Stimulated activated CD4-positive, alpha-beta T cell treated with anti-CD3 and anti-CD28 coated beads, TNF-alpha, amount 100 ng/mL, for 48 hours (primary cell): ENCODE measurements at places on chromosomes 2 and 18.

GRCh38 chr18:61400716-61401115, 67.5 kb downstream of the CDH20 start:
- DNase-seq: no peak

DNA sequence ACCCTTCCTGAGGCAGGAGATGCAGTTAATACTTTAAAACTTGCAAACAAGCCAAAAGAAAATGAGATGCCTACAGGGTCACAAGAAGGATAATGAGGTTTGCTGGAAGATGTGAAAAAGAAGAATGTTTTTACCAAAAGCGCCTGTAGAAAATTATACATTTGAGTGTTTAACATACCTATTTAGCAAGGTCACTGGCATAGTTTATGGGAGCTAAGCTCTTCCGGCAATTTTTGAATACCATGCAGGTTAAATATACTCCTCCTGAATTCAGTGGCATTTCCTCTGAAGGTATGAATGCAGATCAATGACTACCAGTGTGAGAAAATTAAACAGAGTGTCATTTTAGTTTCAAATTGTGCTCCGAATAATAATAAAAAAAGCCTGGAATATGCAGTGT, 21.2 kb upstream of the MAP3K20 start:
- DNase-seq: no peak

GRCh38 chr2:133993160-133993559, 260.7 kb upstream of the MGAT5 start:
- DNase-seq: no peak

- DNase-seq: no peak
Observed at GRCh38 chr2:8475349-8476031, 206.4 kb upstream of the ID2 start.

DNA sequence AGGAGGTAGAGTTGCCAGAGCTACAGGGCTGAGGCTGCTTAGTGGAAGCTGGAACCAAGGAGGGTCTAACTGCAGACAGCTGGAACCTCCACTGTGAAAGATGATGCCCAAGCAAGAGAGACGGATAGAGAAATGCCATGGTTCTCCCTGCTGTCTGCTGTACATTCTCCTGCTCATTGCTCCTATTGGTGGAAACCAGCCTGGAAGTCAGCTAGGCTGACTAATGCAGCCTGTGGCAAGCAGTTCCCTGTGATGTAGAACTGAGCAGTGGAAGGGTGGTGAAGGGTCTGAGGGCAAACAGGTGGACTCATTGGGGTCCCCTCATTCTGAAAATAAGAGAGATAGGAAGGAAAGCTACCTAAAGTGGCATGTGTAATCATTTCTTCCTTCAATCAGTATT, 563.6 kb downstream of the SLC4A3 start:
- DNase-seq: no peak

GRCh38 chr18:6629635-6630140, 99.8 kb upstream of the ARHGAP28 start:
- DNase-seq: no peak

DNA sequence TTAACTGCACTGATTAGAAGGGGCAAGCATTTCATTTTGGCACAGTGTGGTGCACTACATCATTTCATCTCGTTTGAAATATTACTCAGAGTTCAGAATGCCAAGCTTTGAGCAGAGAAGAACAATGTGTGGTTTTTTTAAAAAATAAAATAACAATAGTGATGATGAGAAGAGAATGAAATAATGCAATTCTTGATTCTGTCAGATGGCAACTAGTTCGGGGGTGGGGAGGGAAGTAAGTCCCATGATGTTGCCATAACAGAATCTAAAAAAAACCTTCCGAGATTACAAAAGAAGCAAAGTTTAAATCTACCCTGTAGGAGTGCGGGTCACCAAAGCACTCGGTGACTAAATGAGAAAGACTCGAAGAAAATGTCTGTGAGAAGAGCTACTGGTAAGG, 490.4 kb downstream of the NR4A2 start:
- DNase-seq: no peak

GRCh38 chr2:167863377-167863776, 384.0 kb downstream of the STK39 start:
- DNase-seq: no peak

- no peak for DNase-seq
Observed at GRCh38 chr2:118838741-118839455, 8.6 kb downstream of the EN1 start.

GRCh38 chr18:63284827-63285733, 34.5 kb downstream of the BCL2 start:
- no peak for DNase-seq

- DNase-seq: no peak
Observed at GRCh38 chr2:178908810-178909209, 101.6 kb upstream of the TTN start.

- DNase-seq: no peak
Observed at GRCh38 chr2:11667194-11667593, 2.8 kb downstream of the NTSR2 start.

DNA sequence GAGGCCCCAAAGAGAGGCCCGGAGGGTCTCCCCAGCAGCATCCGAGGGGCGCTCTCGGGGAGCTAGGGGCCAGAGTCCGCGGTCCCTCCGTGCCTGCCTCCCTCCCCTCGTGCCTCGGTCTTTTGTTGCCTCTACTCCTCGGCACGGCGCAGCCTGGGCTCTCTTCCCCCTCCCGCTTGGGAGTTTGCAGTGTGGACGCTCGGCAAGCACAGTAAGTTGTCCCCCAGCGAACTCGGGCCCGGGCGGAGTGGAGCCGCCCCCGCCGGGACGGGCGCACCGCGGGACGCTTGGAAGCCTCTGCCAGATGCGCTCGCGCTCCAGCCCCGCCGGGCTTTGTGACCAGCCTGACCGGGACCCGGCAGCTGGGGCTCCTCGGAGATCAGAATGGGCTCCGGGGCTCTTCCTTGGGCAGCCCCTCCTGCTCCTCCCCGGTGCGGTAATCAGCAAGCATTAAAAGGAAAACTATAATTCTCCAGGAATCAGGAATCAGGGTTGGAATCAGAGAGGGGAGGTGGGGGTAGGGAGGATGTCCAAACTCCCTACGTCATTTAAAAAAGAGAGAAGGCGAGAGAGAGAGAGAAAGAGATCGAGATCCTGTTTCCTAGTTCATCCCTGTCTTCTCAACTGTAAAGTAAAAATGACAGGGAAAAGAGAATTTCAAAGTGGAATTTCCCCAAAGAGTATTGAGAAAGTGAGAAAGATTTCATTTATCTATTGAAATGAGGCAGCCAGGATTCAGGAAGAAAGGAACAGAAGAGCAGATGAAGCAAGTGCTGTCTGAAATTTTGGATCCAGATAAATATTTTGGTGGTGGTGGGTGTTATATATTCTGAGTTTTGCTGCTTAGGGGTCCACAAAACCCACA, 786 bp upstream of the TMEM200C start:
- DNase-seq: no peak

DNA sequence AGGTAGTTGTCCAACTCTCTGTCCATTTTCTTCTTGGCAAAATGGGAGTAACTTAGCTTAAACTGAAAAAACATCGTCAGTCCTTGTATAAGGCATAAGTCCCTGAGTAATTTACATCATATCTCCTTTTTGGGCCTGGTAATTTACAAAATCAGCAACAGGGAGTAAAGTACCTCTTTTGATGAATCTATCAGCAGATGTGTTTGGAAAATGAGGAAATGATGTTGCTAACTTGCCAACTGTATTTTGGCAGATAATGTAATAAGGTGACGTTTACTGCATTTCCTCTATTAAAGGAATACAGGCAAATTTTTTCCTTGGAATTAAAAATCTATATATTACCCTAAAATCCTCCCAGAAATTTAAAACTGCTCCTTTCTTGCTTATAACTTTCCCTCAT, 29.2 kb downstream of the ANKRD44 start:
- DNase-seq: no peak

GRCh38 chr2:239146741-239147181, 254.1 kb downstream of the HDAC4 start:
- DNase-seq: no peak

DNA sequence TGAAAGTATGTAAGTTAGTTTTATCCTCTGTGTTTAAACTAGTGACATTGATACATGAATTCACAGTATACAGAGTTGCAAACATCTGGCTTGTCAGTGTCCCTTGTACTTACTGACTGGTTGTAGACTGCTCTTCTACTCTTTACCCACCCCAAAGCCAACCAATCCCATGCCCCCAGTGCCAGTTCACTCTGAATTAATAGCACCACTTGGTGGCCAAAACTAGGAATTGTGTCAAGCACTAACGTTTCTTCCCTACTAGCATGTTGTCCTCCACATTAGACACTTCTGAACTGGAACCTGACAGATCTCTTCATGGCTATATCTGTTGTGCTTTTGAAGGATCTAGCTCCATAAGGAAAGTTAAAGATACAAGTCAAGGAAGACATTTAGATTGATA, 27.2 kb upstream of the OTX1 start:
- no peak for DNase-seq

DNA sequence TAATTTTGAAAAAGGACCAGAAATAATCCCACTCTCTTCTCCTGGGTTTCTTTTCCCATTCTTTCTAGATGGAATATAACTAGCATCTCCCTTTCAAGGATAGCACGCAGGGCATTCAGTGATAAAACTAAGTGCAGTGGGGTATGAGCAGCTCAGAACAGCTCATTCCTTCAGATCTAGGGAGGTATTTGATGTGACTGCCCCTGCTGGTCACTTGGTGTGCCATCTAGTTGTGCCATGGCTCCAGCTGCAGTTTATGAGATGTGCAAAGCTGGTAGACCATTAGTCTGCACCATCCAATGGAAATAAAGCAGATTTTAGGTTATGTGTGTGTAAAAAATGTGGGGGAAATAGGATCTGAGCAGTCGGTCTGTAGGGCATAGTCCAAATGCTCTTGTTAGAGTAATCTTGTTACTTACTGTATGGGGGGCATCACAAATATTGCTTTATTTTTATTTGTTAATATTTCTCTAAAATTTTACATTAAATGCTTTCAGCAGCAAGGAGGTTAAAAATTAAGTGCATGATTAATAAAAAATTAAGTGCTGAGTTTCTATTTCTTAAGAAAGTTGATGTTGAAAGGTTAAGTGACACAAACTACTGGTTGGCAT, 38.9 kb downstream of the CTAGE1 start:
- no peak for DNase-seq

DNA sequence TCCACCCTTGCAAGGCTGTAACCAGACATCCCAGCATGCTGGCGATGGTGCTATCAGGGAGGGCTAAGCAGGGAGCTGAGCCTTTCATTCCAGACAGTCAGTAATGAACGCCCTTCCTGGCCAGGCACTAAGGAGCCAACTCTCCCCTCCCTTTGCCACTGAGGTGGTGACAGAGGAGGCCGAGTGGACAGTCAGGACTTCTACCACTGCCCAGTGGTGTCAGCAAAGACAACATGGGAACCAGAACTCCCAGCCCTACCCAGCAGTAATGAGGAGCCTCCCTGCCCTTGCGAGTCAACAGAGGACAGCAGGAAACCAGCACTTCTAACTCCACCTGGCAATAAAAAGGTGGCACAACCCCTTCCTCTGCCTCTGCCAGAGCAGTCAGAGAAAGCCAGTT, 68.6 kb downstream of the ZAP70 start:
- DNase-seq: no peak

- DNase-seq: no peak
Observed at GRCh38 chr2:38128653-38129052, 52.7 kb upstream of the CYP1B1 start.

GRCh38 chr2:205715831-205716525, 33.7 kb downstream of the NRP2 start:
- no peak for DNase-seq

DNA sequence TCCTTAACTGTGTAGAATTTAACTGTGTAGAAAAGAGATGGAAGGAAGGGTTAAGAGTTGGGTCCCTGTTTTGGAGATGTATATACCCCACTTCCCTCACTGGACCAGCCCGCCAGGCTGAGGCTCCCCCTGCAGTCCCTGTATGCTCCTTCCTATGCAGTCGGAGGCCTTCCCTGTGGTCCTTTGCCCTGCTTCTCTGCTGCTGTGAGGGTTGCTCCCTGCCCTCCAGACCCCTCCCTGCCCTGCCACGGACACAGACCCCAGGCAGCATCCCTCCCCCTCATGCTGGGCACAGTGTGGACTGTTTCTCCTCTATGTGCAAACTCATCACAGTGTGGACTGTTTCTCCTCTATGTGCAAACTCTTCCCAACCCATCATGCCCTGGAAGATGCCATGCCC, 88.7 kb downstream of the TGOLN2 start:
- DNase-seq: no peak

GRCh38 chr2:149884871-149885270, 297.3 kb upstream of the MMADHC start:
- DNase-seq: no peak

GRCh38 chr2:119809339-119810048, 49.8 kb downstream of the PTPN4 start:
- no peak for DNase-seq

GRCh38 chr18:56119681-56120080, 518.7 kb downstream of the TXNL1 start:
- DNase-seq: no peak

DNA sequence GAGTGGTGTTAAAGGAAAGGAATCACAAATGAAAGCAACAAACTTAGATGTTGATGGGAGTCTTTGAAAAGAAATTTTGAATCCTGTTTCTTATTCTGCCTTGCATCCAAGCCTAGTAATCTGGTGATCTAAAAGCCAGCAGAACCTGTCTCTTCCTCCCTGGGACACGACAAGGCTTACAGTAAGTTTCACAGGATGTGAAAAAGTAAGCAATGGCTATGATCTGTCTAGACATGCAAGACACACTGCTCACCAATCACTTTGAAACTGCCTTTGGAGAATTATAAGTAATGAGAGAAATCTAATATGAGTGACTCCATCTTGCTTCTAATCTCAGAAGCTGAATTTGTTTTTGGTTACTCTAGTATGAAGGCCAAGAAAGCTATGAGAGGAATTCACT, 103.7 kb downstream of the KCNH7 start:
- DNase-seq: no peak
